Effector memory CD4-positive, alpha-beta T cell (primary cell): ENCODE measurements at places on chromosomes 5 and 9.

GRCh38 chr5:25979086-25979485 lies 1059.3 kb downstream of the CDH9 start:
- DNase-seq: no peak

GRCh38 chr9:89969156-89969675 lies 364.4 kb downstream of the GADD45G start:
- no peak for DNase-seq

- no peak for DNase-seq
Measured at GRCh38 chr5:40447438-40447837, 232.3 kb upstream of the PTGER4 start.

GRCh38 chr5:146341854-146342253 lies 3.2 kb downstream of the POU4F3 start:
- DNase-seq: no peak

GRCh38 chr9:114011313-114011712 lies 66.8 kb downstream of the AMBP start:
- DNase-seq: no peak

DNA sequence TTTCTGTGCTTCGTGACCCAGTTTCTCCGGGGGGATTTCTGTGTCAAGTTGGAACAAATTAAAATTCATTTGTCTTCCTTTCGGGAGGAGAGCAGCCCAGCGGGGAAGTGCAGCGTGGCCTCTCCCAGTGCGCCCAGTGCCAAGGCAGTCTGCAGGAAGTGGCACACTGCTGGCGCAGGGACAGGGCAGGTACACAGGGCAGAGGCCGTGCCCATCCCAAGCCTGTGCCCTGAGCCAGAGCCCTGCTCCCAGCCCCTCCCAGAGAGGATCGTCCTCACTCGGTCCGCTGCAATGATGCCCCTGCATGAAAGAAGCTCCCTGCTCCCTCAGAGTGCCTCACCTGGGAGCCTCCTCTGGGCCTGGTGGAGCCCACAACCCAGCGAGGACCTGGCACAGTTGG lies 82.4 kb upstream of the PPP1R26 start:
- DNase-seq: no peak

- no peak for DNase-seq
Measured at GRCh38 chr9:109276469-109277440, 44.1 kb downstream of the EPB41L4B start.

GRCh38 chr9:114114364-114114763 lies 15.3 kb upstream of the KIF12 start:
- DNase-seq: no peak

DNA sequence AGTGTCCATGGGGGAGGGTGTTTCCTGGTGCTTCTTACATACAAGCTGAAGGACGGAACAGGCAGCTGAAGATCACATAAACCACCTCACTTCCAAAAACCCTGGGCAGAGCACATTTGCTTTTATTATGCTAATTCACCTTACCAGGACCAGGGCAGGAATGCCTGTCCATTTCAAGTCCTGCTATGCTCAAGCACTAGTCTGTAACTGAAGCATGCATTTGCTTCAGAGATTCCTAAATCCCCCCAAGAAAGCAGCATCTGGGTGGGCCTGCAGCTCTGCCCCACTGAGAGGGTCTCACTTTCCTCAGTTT lies 9.4 kb upstream of the NACC2 start:
- no peak for DNase-seq

DNA sequence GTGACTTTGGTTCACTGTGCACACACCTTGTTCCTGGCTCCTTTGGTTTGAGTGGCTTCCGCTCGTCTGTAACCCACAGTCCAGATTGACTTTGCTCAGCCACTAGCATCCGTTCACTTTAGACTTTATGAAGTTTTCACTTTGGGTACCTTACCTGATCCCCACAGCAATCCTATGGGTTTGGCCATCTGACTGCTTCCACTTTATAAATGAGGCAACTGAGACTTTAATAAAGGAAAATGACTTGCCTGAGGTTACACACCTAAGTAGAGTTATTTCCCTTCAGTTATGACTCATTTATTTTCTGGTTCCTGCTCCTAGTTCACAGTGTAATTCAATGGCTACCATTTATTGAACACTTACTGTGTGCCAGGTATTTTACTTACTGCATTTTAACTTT lies 94.2 kb upstream of the SAP30L start:
- no peak for DNase-seq

DNA sequence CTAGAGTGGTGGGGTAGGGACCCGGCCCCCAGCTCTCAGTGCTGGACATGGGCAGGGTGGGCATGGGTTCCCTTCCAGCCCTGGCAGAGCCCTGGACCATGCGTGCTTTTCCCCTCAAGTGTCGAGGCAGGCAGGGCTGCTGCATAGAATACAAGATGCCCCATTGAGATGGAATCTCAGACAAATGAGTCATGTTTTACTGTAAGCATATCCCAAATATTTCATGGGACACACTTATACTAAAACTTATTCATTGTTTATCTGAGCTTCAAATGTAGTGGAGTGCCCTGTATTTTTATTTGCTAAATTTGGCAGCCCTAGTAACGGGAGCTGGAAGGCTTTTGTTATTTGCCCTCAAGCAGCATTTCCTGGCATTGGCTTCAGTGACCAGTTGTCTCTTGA lies 3.2 kb upstream of the RNU6ATAC start:
- no peak for DNase-seq

DNA sequence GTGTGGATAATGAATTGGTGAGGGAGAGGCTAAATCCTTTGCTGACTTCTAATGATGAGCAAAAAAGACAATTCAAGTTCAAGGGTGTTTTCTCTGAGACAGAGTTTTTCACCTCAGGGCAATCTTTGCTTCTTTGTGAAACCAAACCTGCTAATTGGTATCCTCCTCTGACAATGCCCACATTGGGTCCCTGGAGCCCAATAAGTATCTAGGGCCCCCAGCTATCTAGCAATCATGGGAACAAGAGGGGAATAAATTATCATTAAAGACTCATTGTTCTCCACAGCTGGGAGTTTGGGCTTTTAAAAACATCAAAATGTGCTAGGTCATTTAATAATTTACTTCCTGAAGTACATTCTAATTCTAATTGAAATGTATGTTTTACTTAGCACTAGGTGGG lies 227.3 kb downstream of the TMEM167A start:
- no peak for DNase-seq

GRCh38 chr9:134881313-134881670 lies 682 bp downstream of the FCN2 start:
- no peak for DNase-seq

GRCh38 chr5:39652036-39652435 lies 227.3 kb upstream of the DAB2 start:
- DNase-seq: no peak

DNA sequence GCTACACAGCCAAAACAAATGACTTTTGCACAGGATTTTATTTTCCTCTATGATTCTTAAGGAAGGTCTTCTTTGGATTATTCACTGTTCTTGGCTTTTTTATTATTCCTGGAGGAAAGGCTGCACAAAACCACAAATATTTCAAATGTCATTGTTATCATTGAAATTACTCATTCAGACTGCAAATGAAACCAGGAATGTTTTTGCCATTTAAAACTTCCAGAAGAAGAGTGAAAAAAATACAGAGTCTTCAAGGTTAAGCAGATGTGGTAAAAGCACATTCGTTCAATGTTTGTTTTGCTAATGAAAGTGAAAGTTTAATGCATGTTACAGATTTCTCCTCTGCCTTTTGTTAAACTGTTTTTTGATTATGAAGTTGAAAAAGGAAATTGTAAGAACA lies 238.2 kb downstream of the TLE4 start:
- no peak for DNase-seq

DNA sequence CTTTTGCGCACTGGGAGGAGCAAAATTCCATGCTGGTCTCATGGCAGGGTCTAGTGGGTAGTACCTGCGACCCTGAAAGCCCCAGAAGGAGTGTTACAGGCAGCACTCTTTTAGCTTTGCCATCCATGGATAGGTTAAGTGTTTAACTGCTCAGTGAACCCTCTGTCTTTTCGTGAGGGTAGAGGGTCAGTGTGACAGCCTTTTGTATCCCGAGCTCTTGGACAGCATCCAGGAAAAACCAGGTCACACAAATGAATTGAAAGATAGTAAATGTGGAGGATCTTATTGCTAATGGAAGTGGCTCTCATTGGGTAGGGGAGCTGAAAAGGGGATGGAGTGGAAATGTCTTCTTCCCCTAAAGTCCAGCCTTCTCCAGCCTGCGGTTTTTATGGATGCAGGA lies 57.8 kb upstream of the CCDC112 start:
- no peak for DNase-seq

- no peak for DNase-seq
Measured at GRCh38 chr5:154484393-154485095, 6.5 kb upstream of the HAND1 start.

DNA sequence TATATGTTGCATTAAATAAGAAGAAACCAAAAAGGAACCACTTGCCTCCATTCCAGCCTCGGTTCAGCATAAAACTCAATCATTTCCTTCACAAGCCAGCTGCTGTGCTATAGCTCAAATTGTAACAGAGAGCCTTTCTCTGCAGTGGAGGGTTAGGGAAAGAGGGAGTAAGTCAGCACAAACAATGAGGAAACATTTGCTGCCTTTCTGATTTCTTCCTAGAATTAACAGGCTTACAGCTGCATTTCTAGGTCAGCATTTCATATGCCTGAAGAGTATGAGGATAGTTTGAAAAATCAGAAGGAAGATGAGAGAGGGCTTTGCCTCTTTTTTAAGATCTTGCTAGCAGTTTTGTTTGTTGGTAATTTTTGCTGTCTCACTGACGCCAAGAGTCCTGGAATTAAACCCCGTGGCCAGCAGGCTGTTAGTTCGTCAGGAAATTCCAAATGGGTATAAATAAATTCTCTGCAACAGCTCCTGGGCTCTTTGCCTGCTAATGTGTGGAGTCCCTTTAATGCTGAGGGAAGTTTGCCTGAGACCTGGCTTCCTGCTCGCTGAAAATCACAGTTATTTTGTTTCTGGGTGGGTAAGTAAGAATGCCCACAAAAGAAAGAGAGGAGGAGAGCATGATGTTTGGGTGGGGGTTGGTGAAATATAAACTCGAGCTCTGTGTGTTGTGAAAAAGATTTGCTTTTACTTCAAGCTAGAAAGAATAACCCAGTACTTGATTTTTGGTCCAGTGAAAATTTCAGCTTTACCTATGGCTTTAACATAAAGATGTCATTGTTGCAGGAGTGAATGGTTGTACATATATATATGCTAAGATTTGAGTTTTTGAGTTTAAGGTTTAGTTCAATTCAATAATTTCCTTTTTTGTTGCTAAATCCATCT lies 148.1 kb upstream of the DMRT1 start:
- no peak for DNase-seq

- no peak for DNase-seq
Measured at GRCh38 chr5:117411701-117412100, 837.1 kb upstream of the SEMA6A start.

GRCh38 chr5:1436681-1437080 lies 8.6 kb downstream of the SLC6A3 start:
- no peak for DNase-seq

GRCh38 chr9:21711504-21711903 lies 90.9 kb upstream of the MTAP start:
- no peak for DNase-seq

DNA sequence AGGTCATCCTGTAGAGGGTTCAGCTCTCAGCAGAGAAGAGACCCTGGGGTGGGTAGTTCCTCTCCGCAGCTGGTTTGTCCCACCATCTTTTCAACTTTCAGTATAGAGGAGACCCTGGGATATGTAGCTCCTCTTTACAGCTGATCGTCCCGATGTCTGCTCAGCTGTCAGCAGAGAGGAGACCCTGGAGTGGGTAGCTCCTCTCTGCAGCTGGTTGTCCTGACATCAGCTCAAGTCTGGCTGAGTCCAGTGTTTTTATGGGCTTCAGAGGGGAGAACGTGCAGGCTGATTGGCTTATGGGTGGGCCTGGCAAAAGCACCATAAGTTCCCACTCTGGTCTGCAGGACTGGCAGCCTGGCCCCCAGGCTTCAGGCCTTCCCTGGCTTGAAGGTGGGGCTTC lies 80.8 kb downstream of the NLN start:
- no peak for DNase-seq

DNA sequence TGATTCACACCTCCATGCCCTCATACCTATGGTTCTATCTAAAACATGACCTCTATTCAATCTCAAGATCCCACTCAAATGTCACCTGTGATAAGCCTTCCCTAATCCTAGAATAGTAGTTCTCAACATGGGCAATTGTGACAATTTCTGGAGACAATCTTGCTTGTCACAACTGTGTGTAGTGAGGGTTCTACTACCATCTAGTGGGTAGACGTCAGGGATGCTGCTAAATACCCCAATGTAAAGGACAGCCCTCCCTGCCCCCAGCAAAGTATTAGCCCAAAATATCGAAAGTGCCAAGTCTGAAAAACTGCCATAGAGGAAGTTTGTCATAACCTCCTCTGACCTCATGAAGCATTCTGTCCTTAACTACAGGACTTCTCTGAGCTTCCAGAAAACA lies 32.0 kb downstream of the TBCA start:
- DNase-seq: no peak

DNA sequence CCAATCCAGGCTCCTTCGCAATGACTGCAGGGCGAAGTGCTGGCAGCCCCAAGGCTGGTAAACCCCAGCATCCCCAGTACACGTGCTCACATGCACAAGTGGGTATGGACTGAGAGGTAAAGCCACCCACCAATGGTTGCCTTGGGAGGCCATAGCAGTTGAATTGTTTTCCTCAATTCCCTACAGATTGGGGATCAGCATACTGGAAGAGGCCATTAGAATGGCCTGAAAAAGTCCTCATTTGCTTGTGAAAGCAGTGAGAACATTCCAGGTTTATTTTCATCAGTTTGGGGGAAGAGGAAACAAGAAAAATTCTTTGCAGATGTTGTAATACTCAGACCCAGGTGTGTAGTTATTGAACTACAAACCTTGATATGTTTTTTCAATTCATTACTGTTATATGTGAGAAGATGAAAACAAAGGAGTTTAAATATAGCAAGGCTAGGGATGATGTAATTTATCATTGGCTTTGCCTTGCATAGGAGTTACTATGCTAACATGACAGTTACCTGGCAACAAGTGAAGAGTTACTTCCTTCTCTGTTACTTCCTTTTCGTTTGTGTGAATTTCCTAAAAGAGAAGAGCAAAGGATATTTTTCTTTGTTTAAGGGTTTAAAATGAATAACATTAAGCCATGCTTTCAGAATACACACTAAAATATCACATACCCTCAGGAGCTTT lies 36.4 kb downstream of the MTMR12 start:
- DNase-seq: no peak

GRCh38 chr5:79872291-79872690 lies 118.8 kb downstream of the MTX3 start:
- no peak for DNase-seq
